ENCODE measurements at places on chromosomes 5 and 9. TPM values are rescaled to one million over a fixed set of nuclear protein-coding genes. Genes with fewer than 3 reads are reported as not detected.

DNA sequence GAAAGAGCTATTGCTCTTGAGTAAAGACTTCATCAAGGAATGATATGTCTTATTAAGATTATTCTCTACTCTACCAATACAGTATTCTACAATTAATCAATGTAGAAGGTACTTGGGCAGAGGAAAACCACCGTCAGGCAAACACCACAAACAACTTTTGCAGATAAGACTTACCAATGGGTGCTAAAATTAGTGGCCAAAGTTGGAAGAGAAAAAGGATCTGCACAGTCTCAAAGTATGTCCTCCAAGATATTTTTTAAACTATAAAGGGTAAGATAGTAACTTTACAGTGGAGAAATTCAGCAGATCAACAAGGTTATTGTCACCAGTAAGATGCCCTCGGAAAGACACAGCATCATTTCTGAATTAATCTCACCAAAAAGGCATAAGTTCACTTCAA, 38.9 kb downstream of the NRG2 start:
- no peak for DNase-seq

DNA sequence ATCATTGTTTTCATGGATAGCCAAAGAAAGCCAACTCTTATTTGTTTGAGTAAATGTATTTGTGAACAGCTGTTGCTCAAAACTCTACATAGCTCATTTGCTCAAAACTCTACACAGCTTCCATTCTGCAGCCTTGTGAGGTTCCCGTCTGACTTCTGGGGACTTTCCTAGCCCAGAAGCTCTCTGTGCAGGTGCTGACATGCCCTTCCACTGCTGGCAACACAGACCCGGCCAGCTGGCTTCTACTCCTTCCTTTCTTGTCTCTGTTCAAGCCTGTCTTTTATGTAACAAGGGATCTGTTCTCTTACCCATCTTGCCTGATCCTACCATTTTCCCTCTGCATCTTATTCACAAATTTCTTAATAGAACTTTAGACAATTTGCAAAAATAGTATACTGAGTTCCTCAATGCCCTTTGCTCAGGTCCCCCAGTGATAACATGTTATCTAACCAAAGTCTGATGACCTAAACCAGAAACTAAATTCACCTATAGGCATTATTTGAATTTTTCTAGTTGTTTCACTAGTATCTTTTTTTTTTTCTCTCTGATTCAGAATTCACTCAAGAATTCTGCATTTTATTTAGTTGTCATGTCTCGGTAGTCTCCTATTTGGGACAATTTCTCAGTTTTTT, 556.5 kb upstream of the SEMA6A start:
- peak; percentile 65 for DNase-seq

PCDHGC4 gene
- 0.54 TPM for total RNA-seq

DMRT3 gene
- total RNA-seq, result not detected

FAM200C gene
- total RNA-seq, result 2.6 TPM

DNA sequence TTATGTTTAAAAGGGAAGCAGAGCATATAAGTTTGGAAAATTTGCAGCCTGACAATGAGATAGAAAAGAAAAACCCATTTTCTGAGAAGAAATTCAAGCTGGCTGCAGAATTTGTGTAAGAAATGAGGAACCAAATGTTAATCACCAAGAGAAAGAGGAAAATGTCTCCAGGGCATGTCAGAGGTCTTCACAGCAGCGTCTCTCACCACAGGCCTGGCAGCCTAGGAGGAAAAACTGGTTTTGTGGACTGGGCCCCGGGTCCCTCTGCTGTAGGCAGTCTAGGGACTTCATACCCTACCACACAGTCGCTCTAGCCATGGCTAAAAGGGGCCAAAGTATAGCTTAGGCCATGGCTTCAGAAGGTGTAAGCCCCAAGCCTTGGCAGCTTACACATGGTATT, 32.1 kb upstream of the HSD17B4 start:
- no peak for DNase-seq

- DNase-seq, result no peak
These were observed 440 bp downstream of the ANXA2R start for GRCh38 chr5:43039471-43040286.

TRIO gene
- total RNA-seq, result 95.9 TPM

DNA sequence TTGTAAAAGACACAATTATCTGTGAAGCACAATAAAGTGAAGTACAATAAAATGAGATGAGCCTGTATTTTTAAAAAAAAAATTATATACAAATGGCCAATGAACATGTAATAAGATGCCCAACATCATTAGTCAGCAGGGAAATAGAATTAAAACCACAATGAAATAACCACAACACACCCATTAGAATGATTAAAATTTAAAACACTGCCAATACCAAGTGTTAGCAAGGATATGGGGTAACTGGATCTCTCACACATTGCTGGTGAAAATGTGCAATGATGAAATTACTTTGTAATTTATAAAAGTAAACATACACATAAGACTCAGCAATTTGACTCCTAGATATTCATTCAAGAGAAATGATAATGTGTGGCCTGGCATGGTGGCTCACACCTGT, 62.8 kb downstream of the SHOC1 start:
- peak; percentile 71 for DNase-seq

OR1J1 gene
- total RNA-seq, result not detected

DNA sequence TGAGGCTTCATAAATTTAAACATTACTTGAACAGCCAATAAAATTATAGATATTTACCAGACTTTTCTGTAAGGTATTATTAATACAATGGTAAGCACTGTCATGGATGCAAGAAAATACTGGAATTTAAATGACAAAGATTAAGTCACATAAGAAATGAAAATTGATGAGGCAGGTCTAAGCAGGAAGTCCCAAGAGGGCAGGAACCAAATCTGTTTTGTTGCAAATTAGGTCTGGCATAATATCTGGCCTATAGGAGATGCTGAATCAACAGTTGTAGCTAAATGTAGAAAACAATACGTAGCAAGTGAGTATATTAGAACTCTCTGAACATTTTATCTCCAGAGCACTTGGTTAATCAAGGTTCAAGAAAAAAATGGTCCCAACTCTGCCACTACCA, 142.5 kb downstream of the EBF1 start:
- DNase-seq, result no peak

GRCh38 chr5:147887026-147887627, 8.6 kb downstream of the SCGB3A2 start:
- DNase-seq, result no peak

GRCh38 chr9:73081979-73082657, 69.5 kb upstream of the ANXA1 start:
- no peak for DNase-seq

DNA sequence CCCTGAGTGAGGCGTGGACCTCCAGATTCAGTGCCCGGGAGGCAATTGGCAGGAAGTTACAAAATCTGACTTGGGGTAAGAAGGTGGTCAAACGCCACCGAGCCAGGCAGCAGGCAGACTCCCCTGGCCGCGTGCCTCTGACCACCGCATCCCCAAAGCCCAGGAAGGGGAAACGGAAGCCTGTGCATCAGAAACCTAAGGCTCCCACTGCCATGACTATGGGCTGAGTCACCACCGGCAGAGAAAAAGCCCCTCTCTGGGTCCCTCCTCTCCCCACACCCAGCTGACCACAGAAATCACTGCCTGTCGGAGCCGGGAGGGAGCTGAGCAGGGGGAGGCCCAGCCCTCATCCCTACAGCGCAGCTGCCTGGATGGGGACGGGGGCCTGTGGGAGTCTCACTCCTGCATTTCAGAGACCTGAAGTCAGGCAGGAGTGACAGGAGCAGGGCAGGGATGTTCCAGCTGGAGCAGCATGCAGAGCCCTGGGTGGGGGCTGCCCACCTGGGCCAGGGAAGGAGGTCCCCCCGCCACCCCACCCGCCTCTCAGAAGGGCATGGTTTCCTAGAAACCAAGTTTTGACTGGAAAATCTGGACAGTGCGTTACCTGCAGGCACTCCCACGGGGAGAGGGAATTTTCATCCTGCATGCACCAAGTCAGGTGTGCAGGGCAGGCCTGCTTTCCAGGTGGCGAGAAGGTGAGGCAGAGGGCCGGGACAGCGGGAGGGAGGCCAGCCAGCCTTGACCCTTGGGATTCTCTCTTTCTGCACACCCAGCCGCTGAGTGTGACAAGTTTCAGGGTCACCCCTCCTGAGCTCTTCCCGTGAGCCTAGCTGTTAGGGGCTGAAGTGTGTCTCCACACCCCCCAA, 68.2 kb downstream of the LRSAM1 start:
- DNase-seq, result peak; percentile 93

PTGES gene
- 7.1 TPM for total RNA-seq

DNA sequence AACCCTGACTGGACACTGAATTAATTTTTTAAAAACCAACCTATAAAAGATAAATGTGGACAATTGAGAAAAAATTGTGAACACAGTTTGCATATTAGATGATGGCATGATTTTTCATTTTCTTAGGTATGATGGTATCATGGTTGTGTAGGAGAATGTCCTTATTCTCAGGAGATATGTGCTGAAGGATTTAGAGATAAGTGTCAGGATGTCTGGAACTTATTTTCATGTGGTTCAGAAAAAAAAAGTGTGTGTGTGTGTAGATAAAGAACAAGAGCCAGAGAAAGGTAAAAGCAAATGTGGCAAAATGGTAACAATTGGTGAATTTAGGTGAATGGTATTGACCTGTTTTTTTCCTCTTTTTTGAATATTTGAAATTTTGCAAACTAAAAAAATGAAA, 4.0 kb downstream of the GNPDA1 start:
- no peak for DNase-seq

GRCh38 chr5:150510460-150511263, 2.7 kb downstream of the NDST1 start:
- DNase-seq, result peak; percentile 26

DNA sequence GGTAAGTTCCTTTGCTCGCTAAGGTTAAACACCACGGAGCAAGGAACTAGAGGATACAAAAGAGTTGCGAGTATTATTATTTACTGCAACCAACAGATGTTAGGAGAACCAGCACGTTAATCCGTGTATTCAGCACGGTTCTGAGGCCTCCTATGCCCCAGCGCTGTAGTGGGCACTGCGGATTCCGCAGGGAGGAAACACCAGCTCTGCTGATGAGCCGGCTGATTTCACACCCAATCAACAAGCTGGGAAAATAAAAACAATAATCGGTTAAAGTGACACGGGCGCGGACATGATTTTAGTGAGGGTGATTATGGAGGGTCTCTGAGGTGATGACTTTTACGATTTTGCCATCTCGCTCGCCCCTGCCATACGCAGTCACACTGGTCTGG, 702 bp upstream of the PRELID2 start:
- DNase-seq, result no peak

AQP3 gene
- 173 TPM for total RNA-seq

SPATA31E1 gene
- total RNA-seq, result not detected

DNA sequence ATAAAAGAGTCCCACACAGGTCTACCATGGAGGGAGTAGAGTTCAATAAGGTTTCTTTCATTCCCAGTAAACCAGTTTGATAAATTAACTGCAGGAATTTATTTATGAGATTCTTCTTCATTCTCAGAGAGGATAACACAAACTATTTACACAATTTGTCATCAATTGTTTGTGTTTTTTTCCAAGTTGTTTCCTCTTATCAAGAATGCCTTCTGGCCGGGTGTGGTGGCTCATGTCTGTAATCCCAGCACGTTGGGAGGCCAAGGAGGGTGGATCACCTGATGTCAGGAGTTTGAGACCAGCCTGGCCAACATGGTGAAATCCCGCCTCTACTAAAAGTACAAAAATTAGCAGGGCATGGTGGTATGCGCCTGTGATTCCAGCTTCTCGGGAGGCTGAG, 216.7 kb downstream of the MLLT3 start:
- no peak for DNase-seq

DNA sequence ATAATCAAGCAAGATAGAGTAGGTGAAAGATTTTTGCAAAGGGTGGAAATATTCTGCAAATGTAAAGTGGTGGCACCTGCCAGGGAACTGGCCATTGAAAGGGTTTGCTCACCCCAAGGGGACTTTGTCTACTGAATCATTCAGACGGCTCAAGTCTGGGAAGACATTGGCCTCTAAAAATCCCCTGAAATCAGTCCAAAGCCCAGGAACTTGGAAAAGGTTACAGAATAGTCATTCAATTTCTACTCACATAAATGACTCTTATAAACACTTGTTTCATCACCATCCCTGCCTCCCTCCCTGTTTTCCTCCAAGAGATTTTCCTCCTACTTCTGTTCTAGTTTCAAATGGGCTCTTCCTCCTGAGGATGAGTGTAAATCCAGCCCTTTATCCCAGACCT, 28.5 kb downstream of the ZNF366 start:
- no peak for DNase-seq

JAK2 gene
- 6.4 TPM for total RNA-seq

TCF7 gene
- total RNA-seq, result 0.88 TPM

- no peak for DNase-seq
These were observed 194.8 kb upstream of the IRX2 start for GRCh38 chr5:2946315-2946714.

DNA sequence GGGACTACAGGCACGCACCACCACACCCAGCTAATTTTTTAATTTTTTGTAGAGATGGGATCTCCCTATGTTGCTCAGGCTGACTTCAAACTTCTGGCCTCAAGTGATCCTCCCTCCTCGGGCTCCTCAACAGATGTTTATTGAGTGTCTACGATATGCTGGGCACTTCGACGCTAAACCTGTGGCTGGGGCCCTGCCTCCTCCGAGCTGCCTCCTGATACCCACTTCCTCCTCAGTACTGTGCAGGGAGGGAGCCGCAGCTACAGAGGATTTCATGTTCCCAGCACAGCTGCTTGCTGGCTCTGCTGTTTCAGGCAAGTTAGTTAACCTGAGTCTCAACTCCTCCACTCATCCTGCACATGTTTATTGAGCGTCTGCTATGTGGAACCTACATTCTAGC, 9.6 kb downstream of the AIF1L start:
- no peak for DNase-seq

DNA sequence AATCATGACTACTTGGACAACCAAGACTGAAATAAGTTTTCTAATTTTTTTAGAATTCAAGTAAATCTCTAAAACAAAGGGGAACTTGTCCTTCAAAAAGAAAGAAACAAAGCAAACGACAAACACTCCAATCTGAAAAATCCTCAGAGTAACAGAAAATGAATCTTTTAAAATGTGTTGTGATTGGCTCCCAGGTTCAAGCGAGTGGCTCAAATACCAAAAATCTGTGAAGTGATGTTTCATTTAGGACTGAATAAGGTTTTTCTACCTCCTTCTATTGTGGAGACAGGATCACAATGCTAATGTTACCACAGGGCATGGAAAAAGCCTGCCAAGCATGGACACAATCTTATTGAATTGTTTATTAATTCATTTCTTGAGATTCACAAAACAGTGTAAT, 415.7 kb downstream of the RAB3C start:
- DNase-seq, result no peak

GRCh38 chr9:74683322-74683721, 186.2 kb downstream of the RORB start:
- no peak for DNase-seq

GRCh38 chr5:16568875-16569580, 47.8 kb downstream of the RETREG1 start:
- DNase-seq, result peak; percentile 80

FST gene
- 529 TPM for total RNA-seq

All from foreskin keratinocyte (primary cell).